ENCODE measurements at places on chromosomes 2 and 18.
A peak's percentile ranks its signal among the peaks of the same experiment; 100 is the strongest.

DNA sequence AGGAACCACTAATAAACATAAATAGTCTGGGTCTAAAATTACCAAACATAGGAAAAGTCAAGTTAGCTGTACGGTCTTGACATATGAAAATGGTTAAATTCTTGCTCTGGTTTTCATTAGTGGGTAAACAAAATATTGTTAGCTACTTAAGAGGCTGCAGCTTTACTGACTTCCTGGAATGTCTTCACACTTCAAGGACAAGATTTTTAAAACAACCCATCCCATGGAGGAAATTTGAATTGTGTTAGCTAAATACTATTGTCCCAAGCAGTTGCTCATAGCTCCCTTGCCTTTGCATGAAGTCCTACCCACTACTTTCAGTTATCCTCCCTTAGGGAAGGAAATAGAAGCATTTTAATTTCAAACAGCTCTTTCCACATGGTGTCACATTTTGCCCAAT lies 128.5 kb downstream of the EPHA4 start:
- no peak for DNase-seq

- DNase-seq: no peak
Measured at GRCh38 chr18:24987303-24988252, 364.4 kb downstream of the ZNF521 start.

DNA sequence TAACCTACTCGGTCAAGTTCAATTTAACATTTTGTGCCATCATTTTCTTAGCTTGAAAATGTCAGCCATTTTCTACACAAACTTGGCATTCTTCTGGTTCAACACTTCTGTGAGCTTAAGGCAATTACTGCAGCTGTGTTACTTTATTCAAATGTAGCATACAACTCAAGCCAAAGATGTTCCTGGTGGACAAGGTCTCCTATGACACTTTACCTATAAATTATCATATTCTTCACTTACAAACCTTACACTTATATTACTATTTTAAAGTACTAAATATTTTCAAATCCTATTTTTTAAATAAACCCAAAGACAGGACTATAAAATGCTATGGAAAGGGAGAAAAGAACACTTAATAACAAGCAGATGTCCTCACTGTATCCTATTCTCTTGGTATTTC lies 1045.3 kb downstream of the TSN start:
- no peak for DNase-seq

- DNase-seq: no peak
Measured at GRCh38 chr2:219446101-219446504, 11.5 kb downstream of the SPEG start.

GRCh38 chr2:102081606-102082005 lies 60.9 kb upstream of the IL1R1 start:
- no peak for DNase-seq

GRCh38 chr2:10048501-10049171 lies 5.3 kb downstream of the KLF11 start:
- no peak for DNase-seq

- no peak for DNase-seq
Measured at GRCh38 chr2:144143294-144144151, 376.4 kb downstream of the ZEB2 start.

DNA sequence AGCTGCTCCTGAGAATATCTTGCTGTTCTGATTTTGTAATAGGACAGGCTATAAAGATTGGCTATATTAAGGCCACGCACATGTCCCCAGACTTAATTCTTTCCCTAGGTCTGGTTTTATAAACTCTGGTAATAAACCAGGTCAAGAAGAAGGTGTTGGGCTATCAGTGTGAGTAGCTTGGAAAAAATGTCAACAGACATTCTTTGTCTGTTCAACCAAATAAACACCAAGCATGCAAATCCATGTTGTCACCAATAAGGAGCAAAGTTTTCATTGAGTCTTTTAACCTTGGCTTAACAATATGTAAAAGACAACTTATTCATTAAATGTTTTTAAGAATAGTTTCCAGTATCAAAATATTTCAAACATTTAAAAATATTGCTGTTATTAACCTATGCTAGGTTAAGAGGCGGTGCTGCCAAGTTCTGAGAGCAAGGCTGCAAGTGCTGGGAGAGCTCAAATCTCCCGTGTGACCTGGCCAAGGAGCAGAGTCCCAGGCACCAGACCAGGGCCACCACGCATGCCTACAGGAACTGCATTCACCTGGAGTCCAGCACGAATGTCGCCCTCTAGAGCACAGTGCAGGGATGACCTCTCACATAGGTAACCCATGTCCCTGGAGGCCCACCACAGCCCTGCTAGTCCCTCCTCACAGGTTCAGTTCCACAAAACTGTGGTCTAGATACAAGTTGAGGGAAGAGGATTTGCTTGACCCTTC lies 120.5 kb upstream of the POU3F3 start:
- DNase-seq: no peak

GRCh38 chr2:236997069-236997715 lies 88.5 kb upstream of the COPS8 start:
- DNase-seq: no peak

DNA sequence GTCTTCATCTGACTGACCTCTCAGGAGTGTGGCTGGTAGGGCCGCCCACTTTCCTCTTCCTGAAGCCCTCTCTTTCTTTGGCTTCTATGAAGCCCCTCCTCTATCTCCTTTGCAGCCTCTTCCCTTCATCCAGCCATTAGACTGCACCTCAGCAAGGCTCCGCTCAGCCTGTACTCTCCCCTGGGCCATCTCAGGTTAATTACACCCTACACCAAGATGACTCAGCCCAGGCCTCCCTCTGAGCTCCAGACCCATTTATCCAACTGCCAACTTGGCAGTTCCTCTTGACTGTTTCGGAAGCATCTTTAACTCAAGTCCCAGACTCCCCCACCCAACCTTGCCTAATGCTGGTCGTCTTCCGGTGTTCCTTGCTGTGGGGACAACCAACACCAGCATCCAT lies 5.8 kb upstream of the WNT6 start:
- DNase-seq: no peak

- DNase-seq: no peak
Measured at GRCh38 chr18:64714086-64714485, 565.2 kb upstream of the LINC00305 start.

DNA sequence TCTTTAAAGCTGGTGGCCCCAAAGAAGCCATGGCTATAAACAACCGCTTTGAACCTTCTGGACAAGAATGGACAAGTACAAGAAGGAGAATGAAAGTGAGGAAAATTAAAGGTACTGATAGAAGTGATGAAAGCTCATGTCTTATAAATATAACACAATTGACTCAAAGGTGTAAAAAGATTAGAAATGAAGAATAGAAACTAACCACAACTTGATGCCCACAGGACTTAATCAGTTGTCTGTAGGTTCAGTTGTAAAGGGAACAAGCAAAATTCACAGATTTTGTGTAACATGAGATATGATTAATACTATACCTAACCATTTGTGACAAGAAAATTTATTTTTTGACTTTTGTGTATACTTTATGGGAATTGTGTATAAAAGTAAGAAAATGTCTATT lies 135.7 kb downstream of the NUP35 start:
- no peak for DNase-seq

- DNase-seq: no peak
Measured at GRCh38 chr2:123566291-123566946, 458.7 kb upstream of the CNTNAP5 start.

DNA sequence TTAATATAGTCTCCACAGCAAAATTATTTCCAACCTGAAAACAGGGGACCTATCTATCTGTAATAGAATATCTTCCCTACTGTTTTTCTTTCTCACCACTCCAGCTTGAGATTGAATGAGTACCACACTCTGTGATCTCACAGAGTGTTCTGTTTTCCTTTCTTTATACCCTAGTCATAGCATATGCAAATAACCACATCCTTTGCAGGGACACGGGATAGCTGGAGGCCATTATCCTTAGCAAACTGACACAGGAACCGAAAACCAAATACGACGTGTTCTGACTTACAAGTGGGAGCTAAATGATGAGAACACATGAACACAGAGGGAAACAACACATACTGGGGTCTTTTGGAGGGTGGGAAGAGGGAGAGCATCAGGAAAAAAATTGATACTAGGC lies 224.7 kb downstream of the SLC8A1 start:
- DNase-seq: no peak

DNA sequence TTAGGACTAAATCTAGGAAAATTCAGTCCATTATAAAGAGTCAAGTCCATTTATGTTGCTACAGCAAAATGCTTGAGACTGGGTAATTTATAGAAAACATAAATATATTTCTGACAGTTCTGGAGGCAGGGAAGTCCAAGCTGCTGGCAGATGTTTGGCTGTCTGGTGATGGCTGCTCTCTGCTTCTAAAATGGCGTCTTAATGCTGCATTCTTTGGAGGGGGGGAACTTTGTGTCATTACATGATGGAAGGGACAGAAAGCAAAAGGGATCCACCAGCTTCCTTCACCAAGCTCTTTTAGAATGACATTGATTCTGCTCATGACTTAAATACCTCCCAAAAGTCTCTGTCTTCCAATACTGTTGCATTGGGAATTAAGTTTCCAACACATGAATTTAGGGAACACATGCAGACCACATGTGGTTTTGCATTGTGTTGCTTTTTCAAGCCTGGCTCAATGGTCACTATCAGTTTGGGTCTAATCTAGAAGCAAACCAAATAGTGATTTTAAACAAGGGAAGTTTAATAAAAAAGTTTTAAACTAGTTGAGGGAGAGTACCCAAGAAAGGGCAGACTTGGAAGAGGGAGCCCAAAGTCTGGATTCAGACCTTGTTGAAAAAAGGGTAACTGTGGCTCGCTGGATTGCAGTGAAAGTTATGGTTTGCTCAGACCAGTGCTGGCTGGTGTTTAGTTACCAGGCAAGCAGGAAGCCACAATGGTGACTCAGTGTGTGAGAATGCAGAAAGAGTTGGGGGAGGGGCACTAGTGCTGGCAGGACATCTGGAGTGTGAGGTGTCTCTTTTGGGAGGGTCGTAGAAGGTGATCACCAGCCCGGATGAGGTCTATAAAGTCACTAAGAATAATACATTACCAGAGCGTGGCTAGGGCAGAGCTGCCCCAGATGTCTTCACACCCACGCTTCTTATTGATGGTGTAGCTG lies 30.8 kb downstream of the C18orf54 start:
- peak; percentile 23 for DNase-seq

- no peak for DNase-seq
Measured at GRCh38 chr2:26850505-26850904, 2.6 kb downstream of the DPYSL5 start.

DNA sequence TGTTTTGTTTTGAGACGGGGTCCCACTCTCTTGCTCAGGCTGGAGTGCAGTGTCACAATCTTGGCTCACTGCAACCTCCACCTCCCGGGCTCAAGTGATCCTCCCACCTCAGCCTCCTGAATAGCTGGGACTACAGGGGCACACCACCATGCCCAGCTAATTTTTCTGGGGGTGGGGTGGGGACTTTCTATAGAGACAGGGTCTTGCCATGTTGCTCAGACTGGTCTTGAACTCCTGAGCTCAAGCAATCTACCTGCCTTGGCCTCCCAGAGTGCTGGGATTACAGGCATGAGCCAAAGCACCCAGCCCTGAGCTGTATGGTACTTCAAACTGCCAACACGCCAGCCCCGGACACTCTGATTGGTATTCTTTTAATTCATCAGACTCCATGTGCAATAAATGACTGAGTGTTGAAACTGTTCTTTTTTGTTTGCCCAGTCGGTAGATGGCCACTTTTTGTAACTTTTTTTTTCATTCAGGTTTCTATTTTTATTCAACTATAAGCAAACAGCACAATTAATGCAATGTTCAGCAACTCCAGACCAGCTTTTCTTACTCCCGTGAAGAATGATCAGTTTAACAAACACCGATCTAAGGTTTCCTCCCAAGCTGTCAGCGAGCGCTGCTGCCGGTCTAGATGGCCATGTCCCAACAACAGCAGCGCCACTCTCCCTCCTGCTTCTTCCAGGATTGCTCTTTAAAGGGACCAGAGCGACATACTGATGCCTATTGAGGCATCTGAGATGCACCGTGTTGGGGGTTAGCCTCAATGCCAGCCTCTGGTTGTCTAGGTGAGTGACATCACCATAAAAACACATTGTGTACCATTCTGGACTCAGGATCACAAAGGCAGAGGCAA lies 12.5 kb upstream of the TGOLN2 start:
- no peak for DNase-seq

GRCh38 chr18:26407736-26408601 lies 140.4 kb downstream of the KCTD1 start:
- no peak for DNase-seq

GRCh38 chr2:173970516-173970924 lies 5.3 kb upstream of the SP3 start:
- DNase-seq: no peak

DNA sequence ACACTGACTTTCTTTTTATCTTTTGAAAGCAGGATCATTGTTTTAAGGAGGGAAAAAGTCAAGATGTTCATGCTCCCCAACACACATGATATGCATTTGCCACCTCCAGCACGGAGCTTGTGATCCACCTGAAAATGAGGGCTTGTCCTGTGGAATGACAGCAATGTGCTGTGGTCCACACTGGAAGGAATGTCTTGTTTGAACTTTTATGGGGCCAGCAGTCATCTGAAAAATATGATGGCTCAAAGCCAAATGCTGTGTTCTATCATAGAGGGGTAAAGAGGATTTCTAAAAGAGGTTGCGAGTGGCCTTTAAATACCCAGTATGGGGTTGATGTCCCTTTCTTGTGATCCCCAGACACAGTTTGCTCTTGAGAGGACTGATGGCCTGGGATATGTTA lies 226.5 kb upstream of the SPRED2 start:
- DNase-seq: no peak

DNA sequence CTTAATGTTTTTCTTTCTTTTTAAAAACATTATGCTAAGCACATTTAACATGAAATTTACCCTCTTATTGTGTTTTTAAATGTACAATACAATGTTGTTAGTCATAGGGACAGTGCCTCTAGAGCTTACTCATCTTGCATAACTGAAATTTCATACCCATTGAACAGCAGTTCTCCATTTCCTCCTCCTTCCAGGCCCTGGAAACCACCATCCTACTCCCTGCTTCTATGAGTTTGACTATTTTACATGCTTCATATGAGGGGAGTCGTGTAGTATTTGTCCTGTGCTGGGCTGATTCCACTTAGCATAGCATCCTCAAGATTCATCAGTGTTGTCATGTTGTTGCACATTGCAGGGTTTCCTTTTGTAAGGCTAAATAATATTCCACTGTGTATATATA lies 92.6 kb downstream of the SPATS2L start:
- no peak for DNase-seq

GRCh38 chr18:36378205-36378604 lies 80.7 kb downstream of the FHOD3 start:
- DNase-seq: no peak

DNA sequence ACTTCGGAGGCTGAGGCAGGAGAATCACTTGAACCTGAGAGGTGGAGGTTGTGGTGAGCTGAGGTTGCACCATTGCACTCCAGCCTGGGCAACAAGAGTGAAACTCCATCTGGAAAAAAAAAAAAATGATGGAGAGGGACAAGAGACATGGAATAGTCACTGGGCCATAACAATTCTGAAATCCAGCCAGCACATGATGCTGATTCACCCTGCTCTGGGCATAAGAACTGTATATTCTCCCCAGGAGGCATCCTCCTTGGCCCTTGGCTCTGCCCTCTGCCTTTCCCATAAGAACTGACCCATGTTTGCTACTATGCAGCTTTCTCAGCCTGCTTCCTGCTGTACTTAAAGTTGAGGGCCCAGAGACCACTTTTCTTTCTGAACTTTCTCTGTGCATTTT lies 297.7 kb downstream of the GBX2 start:
- DNase-seq: no peak

All from stimulated activated CD4-positive, alpha-beta T cell treated with anti-CD3 and anti-CD28 coated beads, Interleukin-4, amount 100 ng/mL, for 24 hours (primary cell).